A673 (cell line): ENCODE measurements at places on chromosomes 13 and 19. TPM values are rescaled to one million over a fixed set of nuclear protein-coding genes. Genes with fewer than 3 reads are reported as not detected.

- no peaks in the 10 kb centered on the region for H3K4me1 ChIP-seq
- DNase-seq = no peak
- H3K27me3 ChIP-seq = no peaks in the 10 kb centered on the region
- H3K36me3 ChIP-seq = no peaks in the 10 kb centered on the region
These were observed 82.3 kb upstream of the PDCD5 start for GRCh38 chr19:32498648-32499200.

DNA sequence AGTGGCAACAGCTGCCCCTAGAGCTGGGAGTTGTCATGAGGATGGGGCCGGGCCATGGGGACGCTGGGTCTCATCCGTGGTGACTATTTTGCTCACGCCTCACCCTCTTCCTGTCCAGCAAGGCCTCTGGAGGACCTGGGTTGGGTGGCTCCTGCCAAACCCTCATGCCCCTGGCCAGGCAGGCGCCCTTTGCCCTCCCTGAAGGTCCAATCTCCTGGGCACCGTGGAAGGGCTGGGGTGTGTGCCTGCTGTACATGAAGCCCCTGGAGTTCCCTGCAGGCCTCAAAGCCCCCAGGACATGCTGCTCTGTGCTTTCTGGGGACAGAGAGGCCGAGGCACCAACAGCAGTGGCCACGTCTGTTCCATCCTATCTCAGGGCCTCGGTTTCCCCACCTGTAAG lies 13.8 kb downstream of the LRP3 start:
- no peaks in the 10 kb centered on the region for H3K27me3 ChIP-seq
- H3K27ac ChIP-seq = no peak overlapping the region
- H3K4me1 ChIP-seq = no peaks in the 10 kb centered on the region
- no peak for DNase-seq
- H3K36me3 ChIP-seq = peaks cover 16% of the 10 kb centered on the region
- no peak overlapping the region for H3K4me3 ChIP-seq

DNA sequence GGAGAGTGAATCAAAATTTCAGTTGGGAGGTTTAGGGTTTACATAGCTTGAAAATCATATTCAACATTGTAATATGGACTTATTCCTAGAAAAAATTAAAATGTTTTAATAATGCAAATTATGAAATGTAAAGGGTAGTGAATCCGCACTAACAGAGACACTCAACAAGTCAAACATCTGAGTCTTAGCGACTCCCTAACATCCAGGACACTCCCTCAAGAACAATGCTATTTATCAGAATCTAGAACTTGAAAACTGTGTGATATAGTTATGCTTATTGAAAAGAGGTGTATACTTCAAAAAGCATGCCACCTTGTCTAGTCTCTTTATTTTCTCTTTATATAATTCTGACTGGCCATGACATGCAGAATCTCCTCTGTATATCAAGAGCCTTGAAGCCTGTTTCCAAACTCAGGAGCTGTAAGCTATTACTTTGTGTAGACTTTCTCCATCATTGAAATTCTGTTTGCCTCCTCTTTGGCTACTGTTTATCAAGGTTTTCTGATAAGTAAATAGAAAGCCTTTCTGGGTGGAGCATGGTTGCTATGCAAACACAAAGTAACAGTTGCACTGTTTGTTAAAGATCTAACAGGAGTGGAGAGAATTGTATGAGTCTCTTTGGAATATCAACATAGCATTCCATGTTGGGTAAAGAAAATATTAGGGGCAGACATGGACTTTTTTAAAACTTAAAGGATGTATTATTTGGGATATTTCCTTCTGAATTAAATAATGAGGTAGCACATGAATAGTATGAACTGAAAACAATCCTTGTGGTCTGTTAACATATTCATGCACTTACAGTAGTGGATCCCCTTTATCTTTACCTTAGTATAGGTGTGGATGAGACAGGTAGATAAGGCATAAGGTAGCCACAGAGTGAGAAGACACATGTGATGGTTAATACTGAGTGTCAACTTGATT lies 56.4 kb upstream of the MBNL2 start:
- H3K4me1 ChIP-seq = no peaks in the 10 kb centered on the region
- no peak overlapping the region for H3K4me3 ChIP-seq
- DNase-seq = no peak

GRCh38 chr13:82407321-82407720 lies 1475.0 kb downstream of the SLITRK1 start:
- H3K27ac ChIP-seq = no peak overlapping the region
- no peaks in the 10 kb centered on the region for H3K36me3 ChIP-seq
- no peaks in the 10 kb centered on the region for H3K27me3 ChIP-seq

- H3K27me3 ChIP-seq = no peaks in the 10 kb centered on the region
- H3K4me3 ChIP-seq = no peak overlapping the region
- H3K27ac ChIP-seq = no peak overlapping the region
These were observed 3.5 kb upstream of the SBNO2 start for GRCh38 chr19:1177322-1178114.

GRCh38 chr13:46100191-46100815 lies 4.5 kb downstream of the CPB2 start:
- no peaks in the 10 kb centered on the region for H3K27me3 ChIP-seq
- DNase-seq = no peak
- H3K4me1 ChIP-seq = peaks cover 37% of the 10 kb centered on the region
- no peak overlapping the region for H3K4me3 ChIP-seq

GRCh38 chr13:100089465-100090032 lies 656 bp downstream of the PCCA start:
- no peaks in the 10 kb centered on the region for H3K4me1 ChIP-seq
- H3K27me3 ChIP-seq = no peaks in the 10 kb centered on the region
- no peaks in the 10 kb centered on the region for H3K36me3 ChIP-seq
- peak overlapping the region; percentile 83 for H3K4me3 ChIP-seq
- H3K27ac ChIP-seq = peak overlapping the region; percentile 56
- no peak for DNase-seq

DNA sequence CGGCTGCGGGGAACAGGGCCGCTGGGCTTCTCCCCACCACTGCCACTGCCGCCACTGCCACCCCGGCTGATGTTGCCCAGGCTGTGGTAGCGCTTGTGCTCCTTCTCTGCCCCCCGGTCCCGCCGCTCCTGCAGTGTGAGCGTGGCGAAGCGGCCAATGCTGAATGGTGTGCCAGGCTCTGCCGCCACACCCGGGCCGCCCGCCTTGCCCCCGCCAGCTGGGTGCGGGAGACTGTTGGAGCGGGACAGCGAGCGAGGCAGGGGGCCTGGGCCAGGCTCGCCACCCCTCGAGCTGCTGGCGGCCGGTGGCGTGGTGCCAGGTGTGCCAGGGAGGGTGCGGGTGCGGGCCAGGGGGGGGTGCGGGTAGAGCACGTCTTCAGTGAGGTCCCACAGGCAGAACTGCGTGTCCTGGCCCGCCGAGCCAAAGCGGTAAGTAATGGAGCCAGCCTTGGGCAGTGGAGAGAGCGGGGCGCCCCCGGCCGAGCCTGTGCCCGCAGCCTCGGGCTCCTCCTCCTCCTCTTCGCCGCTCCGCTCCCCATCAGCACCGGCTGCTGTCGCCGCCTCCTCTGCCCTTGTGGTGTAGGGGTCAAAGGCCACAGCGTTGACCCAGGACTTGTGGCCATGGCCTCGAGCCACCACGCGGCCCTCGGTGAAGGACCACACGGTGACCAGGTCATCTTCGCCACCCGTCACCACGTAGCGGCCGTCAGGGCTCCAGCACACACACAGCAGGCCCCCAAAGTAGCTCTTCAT lies 3.7 kb upstream of the DMPK start:
- no peak overlapping the region for H3K4me3 ChIP-seq
- H3K36me3 ChIP-seq = peaks cover 47% of the 10 kb centered on the region
- H3K4me1 ChIP-seq = no peaks in the 10 kb centered on the region
- H3K27ac ChIP-seq = no peak overlapping the region
- no peaks in the 10 kb centered on the region for H3K27me3 ChIP-seq

GRCh38 chr13:22060187-22060586 lies 389.3 kb downstream of the FGF9 start:
- no peaks in the 10 kb centered on the region for H3K4me1 ChIP-seq
- H3K4me3 ChIP-seq = no peak overlapping the region
- no peaks in the 10 kb centered on the region for H3K27me3 ChIP-seq
- DNase-seq = no peak
- H3K27ac ChIP-seq = no peak overlapping the region

The ZNF729 gene
- not detected in 2 replicates for total RNA-seq

The KLK3 gene
- total RNA-seq = not detected in 2 replicates

The DNMT1 gene
- total RNA-seq = 371 and 383 TPM in 2 replicates

The ZNF30 gene
- 5.0 and 5.2 TPM in 2 replicates for total RNA-seq
